ENCODE measurements at places on chromosomes 11 and 22.

- DNase-seq, result no peak
Observed at GRCh38 chr22:47606426-47606825, 844.0 kb downstream of the TBC1D22A start.

- DNase-seq, result no peak
Observed at GRCh38 chr22:21624120-21624879, 5.5 kb downstream of the YDJC start.

- no peak for DNase-seq
Observed at GRCh38 chr11:96229354-96229977, 113.5 kb downstream of the MAML2 start.

DNA sequence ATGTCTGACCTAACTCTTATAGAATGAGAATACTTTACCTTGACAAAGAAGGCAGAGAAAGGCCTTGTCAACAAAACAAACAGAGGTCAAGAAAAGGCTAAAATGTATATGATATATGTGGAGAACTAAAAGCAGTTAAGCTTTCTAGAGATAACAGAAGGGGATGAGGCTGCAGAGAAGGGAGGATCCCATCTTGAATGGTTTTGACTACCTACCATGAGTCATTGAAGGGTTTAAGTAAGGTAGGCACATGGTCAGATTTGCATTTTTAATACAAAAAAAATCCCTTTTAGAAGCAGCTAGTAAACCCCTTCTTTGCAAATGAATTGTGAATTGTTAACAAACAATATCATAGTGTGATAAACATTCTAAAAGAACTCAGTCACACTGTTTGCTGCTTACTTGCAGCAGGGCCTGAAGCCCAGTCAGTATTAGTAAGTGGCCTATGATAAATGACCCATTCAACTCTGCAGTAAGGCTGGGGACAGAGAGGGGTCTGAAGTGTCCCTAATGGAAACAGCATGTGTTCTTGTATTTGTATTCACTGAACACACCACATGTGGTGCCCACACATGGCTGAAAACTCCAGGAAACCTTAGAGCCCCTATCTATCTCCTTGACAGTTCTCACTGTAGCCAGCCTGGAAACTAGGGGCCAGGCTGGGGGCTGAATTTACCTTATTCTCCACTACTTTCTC is 328.8 kb upstream of the PITPNB start:
- DNase-seq, result no peak

DNA sequence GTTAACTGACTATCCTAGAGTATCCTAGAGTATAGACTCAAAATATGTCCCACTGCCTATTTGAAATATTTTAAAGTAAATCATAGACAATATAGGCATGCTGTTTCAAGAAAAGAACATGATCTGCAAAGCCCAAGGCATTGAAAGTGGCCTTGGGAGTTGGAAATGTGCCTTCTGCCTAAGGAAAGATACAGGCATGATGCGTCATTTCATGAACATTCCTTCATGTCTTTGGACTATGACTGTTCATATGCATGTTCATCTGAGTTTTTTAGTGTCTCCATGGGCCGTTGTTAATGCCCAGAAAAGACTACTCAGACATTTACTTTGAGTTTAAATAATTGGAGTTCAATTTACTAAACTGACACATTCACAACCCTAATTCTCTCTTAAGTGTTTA is 69.7 kb upstream of the PRDM11 start:
- no peak for DNase-seq

GRCh38 chr22:32843300-32843699 is 41.8 kb downstream of the TIMP3 start:
- no peak for DNase-seq

- DNase-seq, result no peak
Observed at GRCh38 chr11:32659672-32660071, 76.0 kb downstream of the EIF3M start.

- DNase-seq, result no peak
Observed at GRCh38 chr11:82995754-82996398, 75.8 kb downstream of the RAB30 start.

DNA sequence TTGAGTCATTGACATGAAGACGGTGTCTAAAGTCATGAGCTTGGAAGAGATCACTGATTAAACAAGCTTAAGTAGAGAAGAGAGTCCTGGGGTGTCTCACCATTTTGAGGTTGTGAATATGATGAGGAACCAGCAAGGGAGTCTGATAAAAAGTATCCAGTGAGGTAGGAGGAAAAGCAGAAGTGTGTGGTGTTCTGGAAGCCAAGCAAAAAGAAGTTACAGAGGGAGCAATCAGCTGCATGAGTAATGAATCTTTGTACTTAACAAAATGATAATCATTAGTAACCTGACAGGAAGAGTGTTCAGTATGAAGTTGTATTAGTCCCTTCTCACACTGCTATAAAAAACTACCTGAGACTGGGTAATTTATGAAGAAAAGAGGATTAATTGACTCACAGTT is 131.3 kb downstream of the C11orf87 start:
- no peak for DNase-seq

DNA sequence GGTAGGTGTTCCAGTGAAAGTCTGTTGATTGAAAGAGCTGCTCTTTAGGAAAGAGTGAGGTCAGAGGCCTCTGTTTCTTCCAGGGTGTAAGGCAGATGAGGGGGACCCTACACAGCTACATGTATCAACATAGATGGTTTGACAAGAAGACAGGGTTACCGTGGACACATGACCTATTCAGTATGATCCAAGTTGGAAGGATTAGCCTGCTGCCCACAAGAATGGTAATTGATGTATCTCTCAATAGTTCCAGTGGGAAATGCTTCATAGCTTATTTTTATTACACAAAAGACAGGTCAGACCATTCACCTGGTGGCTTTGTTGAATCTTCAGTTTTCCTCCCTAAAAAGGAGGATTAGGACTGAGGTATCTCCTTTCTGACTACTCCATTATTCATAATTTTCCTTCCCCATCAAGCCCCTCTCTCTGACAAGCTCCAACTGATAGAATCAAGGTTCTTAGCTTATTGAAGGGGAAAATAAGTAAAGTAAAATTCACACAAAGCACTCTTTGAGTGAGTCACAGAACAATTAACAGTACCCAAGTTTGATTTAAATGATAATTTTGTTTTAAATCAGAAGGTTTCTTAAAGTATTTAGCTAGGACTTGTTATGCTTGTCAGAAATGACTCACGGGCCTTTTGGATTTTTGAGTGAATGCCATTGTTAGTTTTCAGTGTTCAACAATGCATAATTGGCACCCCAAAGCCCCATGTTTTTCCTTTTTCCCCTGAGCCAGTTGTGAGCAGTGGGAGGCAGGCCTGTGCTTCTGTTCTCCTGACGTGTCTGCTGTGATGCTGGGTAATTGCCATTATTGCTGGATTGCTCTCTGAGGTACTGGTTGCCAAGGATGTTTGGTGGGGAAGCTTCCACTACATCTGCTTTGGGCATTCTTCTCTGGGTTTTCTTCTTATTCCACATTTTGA is 373.2 kb downstream of the DDX10 start:
- no peak for DNase-seq

DNA sequence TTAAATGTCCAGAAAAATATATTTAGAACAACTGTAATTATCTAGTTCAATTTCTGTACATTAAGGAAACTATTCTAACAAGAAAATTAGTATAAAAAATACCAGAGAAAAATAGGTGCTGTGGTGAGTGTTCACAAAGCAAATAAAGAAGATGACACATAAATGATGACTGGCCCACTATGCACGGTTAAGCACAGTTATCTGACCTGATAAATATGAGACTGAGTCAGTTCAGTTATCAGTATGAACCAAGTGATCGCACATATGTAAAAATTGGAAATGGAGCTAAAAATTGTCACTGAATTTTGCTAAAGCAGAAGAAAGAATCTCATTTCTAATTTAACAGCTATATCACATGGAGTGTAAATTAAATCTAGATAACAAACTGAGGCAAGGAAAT is 18.8 kb upstream of the MAML2 start:
- DNase-seq, result no peak

DNA sequence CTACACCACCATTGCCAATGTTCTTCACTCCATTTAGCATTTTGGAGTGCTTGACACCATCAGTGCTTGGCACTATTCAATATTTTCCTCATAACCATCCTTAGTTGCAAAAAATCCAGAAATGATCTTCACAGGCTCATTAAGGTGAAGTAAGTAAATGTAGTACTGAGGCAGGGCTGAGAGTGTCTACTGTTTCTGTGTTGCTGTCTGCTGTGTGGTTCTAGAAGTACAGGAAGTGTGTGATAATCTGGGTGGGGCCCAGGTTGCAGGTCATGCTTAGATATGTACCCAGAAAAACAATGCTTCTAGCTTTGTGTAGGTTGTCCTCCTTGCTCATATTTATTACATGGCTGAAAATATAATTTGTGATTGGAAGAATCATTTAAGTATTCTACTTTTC is 411.8 kb upstream of the CCDC179 start:
- no peak for DNase-seq

DNA sequence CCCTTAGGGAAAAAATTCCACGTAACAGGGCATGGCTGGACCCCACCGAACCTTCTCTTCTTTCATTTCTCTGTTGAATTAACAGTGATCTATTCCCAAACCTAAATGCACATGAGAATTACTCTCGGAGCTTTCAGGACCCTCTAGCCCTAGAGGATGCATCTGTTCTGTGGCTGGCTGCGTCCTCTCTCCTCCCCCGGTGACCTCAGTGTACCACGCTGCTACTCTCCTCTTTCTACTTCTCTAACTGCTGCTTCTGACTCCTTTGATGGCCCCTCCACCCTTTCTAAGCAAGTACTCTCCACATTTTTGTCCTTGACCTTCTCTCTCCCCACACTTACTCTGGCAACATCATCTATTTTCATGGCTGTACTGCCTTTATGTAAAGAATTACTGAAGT is 12.1 kb upstream of the APOA1 start:
- no peak for DNase-seq

GRCh38 chr11:45679806-45680205 is 14.4 kb upstream of the CHST1 start:
- no peak for DNase-seq

GRCh38 chr11:83158965-83159901 is 2.3 kb downstream of the PCF11 start:
- no peak for DNase-seq

DNA sequence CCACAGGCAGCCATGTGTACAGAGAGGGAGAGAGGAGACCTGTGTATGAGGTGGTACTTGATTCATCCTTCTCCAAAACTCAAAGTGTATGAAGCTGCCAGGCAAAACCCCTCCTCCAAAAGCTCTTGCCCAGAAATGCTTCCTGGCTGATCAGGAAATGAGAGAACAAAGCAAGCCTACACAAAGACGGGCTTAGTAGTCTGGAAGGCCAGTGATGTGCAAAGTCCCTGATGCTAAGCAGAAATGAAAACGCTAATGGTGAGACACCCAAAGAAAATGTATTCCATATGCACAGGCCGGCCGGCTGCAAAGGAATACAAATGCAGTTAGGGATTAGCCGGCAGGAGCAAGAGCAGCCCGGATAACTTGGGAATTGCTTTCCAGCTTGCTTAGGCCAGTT is 234.9 kb upstream of the CADM1 start:
- no peak for DNase-seq

DNA sequence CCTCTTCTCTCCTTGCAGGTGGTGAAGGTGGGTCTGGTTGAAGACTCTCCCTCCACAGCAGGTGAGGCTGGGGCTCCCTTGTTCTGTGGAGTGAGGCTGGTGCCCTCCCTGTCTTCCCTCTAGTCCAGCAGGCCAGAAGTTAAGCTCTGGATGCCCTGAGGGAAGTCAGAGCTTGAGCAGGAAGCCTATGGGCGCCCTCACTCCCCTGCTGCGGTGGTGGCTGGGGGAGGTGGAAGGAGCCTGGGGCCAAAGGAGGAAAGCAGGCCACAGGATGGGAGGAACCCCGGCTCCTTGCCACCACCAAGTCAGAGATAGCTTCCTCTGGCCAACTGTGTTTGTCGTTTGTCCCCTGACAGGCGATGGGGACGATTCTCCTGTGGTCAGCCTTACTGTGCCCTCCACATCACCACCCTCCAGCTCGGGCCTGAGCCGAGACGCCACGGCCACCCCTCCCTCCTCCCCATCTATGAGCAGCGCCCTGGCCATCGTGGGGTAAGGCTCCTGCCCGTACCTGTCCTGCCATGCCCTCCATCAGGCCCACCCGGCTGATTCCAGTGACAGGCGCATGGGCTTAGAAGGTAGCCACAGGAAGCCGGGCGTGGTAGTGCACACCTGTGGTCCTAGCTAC is 29.5 kb upstream of the RAB1B start:
- DNase-seq, result no peak

DNA sequence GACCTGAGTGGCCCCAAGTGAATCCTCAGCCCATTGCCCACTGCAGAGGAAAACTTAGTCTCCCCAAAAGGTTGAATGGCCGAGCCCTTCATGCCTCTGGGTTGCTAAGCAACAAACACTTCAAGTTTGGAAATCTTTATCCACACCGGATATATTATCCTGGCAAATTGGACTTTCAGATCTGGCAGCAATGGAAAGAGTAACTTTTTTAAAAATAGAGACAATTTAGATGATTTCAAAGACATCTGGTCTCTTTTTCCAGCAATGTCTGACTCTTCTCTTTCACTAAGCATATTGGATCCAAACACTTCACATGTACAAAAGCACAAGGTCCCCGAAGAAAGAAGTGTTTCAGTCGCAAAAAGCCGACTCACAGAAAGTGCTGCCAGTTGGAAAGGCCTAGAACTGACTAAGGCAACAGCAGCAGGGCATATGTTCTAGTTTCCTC is 505.3 kb downstream of the SOX6 start:
- no peak for DNase-seq

- DNase-seq, result no peak
Observed at GRCh38 chr11:130858215-130858614, 58.1 kb downstream of the SNX19 start.

DNA sequence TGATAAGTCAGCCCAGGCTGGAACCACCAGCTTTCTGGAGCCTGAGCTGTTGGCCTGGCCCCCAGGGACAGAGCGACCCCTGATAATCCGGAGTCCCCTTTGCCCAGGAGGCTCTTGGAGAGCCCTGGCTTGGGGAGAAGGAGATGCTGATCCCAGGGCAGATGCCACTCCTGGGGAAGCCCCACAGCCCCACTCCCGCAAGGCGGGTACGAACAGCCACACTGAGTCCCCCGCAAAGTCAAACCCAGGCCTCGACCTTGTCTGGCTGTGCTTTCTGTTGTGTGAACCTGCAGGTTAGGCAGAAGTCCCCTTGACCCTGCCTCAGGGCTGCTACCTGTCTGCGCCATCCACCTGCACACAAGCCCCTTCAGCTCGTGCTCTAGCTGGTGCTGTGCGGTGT is 108.0 kb downstream of the KCNQ1OT1 start:
- DNase-seq, result no peak

All from stimulated activated CD4-positive, alpha-beta T cell treated with anti-CD3 and anti-CD28 coated beads, Interleukin-2, amount 100 ng/mL, for 4 hours (primary cell).